NCI-H524 (cell line): ENCODE measurements at places on chromosomes 11 and 22.

GRCh38 chr11:8717876-8718753 is 35.5 kb downstream of the RPL27A start:
- DNase-seq, result no peak

GRCh38 chr22:35375031-35375430 is 5.9 kb upstream of the HMOX1 start:
- no peak for DNase-seq

DNA sequence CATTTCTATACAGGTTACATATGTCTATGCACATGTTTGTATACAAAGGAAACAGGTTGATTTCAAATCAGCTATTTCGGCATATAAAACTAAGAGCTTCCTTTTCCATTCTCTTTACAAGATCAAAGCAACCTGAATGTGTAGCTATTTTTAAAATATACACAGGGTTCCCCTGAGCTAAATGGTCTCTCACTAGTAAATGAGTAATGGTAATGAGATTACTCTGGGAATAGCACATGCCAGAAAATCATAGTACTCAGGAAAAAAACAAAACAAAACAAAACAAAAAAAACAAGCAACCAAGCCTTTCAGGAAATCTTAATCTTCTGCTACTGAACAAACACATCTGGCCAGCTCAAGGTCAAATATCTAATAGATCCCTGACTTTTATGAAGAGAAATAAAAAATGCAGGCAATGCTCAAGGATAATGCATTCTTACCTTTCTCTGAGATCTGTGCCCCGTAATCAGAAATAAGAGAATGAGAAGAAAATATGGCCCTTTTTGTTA is 156.6 kb upstream of the POU2AF2 start:
- no peak for DNase-seq

DNA sequence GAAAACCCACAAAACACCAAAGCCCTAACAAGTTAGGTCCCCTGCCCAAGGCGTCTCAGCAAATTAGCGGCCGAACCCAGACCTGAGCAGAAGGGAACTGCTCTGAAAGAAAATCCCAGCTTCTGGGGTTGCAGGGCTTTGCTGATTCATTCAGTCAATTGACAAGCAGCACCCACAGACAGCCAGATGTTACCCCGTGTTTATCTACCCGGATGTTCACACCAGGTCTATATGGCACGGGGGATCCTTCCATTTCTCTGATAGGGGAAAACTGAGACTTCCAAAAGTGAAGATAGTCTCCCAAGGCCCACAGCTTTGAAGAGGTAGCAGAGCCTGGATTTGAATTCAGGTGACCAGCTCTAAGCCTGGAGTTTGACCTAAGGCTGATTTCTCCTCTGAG is 14.0 kb upstream of the OAF start:
- DNase-seq, result no peak
